ENCODE measurements at places on chromosomes 16 and 17. TPM values are rescaled to one million over a fixed set of nuclear protein-coding genes. Genes with fewer than 3 reads are reported as not detected.

PSME3 gene
- 132 TPM for total RNA-seq

EFCAB5 gene
- 0.57 TPM for total RNA-seq

SLC5A10 gene
- not detected for total RNA-seq

CACNB1 gene
- total RNA-seq, result 3.6 TPM

PRAC2 gene
- not detected for total RNA-seq

KRTAP2-1 gene
- total RNA-seq, result not detected

GNAO1 gene
- 0.17 TPM for total RNA-seq

PRSS27 gene
- 3.8 TPM for total RNA-seq

TCAP gene
- 1.1 TPM for total RNA-seq

MT1M gene
- not detected for total RNA-seq

TRIM72 gene
- not detected for total RNA-seq

SEZ6L2 gene
- 18.7 TPM for total RNA-seq

CORO1A gene
- total RNA-seq, result not detected

SP6 gene
- total RNA-seq, result 0.02 TPM

CACNG5 gene
- total RNA-seq, result not detected

NPIPA3 gene
- 4.9 TPM for total RNA-seq

OR4D1 gene
- total RNA-seq, result not detected

CSH2 gene
- not detected for total RNA-seq

UTS2R gene
- not detected for total RNA-seq

NDE1 gene
- total RNA-seq, result 96.7 TPM

KRTAP9-8 gene
- total RNA-seq, result not detected

ERN2 gene
- total RNA-seq, result not detected

SEPTIN1 gene
- total RNA-seq, result 0.26 TPM

CLDN7 gene
- total RNA-seq, result 13.2 TPM

TEKT1 gene
- total RNA-seq, result not detected

SBK1 gene
- 0.09 TPM for total RNA-seq

MYH8 gene
- total RNA-seq, result not detected

SSTR5 gene
- not detected for total RNA-seq

HOXB8 gene
- 0.52 TPM for total RNA-seq
